Cardiac muscle cell (in vitro differentiated cells and primary cell): ENCODE measurements at places on chromosomes 16 and 17. TPM values are rescaled to one million over a fixed set of nuclear protein-coding genes. Genes with fewer than 3 reads are reported as not detected.

DNA sequence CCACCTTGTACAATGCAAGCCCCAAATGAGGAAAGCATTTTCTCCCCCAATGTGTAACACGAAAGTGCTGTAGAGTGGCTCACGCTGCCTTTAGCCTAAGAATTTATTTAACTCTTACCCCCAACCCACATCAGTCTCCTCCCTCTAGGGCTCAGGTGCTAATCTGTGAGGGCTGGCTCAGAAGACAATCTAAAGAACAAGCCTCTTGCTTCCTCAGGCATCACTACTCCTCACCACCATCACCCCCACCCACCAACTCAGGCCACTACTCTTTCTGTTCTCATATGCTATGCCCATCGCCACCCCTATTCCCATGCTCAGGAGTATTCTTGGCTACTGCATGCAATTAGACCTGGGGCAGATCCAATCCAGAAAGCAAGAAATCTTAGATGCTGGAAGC lies 3.9 kb upstream of the CCL2 start:
- no peak for DNase-seq

- DNase-seq: peak; percentile 47
These were observed 5.2 kb downstream of the KCNG4 start for GRCh38 chr16:84234321-84235241.

GRCh38 chr17:4003501-4004421 lies 39.5 kb upstream of the ATP2A3 start:
- DNase-seq: no peak

DNA sequence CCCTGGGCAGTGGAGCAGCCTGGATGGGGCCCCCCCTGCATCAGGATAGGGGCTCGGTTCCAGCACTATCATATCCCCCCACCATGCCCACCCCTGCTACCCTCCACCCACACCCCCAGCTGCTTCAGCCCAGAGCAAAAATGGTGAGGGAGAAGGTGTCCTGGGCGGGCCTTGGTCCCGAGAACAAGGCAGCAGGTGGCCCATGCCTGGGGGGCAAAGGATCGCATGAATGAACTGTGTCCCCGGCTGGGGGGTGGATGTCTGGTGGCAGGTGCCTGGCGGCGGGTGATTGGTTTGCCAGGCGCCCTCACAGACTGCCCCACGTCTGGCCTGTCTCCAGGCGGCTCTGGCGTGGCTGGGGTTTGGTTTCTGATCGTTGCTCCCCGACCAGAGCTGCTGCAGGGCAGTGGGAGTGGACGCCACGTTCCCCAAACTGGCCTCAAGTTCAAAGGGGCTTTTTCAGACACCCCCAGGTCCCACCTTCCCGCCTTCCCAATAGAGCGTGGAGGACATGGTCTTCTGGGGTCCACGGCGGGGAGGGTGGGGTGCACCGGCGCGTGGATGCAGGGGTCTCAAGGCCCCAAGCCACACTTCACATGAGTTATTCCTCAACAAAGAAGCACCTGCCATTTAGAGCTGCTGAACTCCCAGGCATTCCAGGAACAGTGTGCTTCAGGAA lies 12.6 kb downstream of the UTS2R start:
- DNase-seq: no peak

MT3 gene
- polyA plus RNA-seq: 1.0 TPM in 1 of 2 replicates, not detected in the other

GRCh38 chr17:1031711-1032110 lies 34.8 kb downstream of the TIMM22 start:
- DNase-seq: peak; percentile 72

DNA sequence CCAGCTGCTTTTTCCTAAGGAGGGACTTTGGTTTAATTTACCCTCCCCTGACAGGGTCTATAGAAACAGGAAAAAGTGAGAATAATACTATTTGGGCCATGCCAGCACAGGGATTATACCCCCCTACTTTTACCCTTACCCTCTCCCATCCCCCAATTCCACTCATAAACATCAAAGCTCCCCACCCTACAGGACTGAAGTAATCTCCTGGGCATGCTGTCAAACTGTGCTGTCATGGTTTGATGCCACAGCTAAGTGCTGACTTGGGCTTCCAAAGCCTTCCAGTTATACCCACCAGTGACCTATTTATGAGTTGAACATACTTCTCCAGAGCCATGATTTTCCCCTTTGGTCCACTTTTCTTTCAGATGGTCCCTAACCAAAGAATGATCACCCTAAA lies 12.8 kb downstream of the PHF12 start:
- no peak for DNase-seq

DNA sequence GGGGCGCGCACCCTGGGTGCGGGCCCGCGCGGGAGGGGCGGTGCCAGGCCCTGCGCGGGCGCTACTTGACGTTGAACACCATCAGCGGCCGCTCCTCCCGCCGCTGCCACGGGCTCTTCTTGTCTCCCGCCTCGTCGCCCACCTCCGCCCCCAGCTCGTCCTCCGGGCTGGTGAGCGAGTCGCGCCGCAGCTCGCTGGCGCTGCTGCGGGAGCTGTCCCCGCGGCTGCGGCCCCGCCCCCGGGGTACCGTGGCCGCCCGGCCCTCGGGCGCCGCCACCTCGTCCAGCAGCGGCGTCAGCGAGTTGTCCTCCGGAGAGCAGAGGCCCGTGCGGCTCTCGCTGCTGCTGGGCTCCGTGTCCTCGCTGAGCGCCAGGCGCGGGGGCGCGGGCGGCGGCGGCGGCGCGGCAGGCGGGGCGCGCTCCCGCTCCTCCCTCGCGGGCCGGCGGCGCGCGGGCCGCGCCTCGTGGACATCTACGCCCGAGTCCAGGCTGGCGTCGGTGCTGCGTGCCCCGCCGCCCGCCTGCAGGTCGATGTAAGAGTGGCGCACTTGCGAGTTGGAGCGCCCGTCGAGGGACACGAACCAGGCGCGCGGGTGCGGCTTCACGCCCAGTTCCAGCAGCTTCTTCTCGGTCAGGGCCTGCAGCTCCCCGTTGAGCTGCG lies 8.7 kb downstream of the GRN start:
- DNase-seq: peak; percentile 26

TP53TG3F gene
- polyA plus RNA-seq: not detected in 2 replicates

KRT33A gene
- polyA plus RNA-seq: not detected in 2 replicates

LITAFD gene
- polyA plus RNA-seq: 0.43 TPM in 1 of 2 replicates, not detected in the other

DNA sequence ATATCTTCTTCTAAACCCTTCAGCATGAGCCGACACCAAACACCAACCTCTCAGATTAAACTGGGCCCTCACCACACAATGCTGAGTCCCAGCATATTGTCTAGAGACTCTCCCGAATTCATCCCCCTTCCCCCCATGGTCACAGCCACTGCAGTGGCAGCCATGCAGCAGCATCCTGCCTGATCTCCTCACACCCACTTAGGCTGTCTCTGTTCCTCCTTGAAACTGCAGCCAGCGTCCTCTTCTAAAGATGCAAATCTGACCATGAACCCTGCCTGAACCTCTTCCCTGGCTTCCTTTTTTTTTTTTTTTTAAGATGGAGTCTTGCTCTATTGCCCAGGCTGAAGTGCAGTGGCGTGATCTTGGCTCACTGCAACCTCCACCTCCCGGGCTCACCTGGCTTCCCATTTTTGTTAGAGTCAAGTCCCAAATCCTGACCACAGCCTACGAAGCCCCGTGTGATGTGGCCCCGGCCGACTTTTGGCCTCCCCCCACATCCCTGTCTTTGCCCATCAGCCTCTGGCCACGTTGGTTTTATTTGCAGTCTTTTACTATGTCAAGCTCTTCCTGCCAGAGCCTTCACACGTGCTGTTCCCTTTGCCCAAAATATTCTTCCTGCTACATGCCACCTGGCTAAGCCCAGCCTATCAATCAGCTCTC lies 2.8 kb downstream of the FA2H start:
- DNase-seq: no peak

DNA sequence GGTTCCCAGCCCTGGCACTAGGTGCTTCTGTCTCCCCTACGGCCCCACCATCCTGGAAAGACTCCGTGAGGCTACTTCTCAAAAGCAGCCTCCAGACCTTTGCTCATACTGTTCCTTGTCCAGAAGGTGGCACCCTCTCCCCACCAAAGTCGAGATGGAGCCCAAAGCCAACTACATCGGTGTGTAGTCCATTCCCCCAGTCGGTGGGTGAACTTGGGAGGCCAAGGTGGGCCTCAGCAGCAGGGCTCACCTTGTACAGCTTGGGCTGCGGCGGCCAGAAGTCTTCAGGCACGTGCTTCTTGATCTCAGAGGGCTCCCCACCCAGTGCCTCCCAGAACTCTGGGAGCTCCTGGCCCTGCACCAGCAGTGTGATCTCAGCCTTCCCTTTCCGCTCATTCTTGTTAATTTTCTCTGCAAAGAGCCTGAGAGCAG lies 10.2 kb downstream of the FLII start:
- peak; percentile 83 for DNase-seq

GRCh38 chr16:1333149-1333812 lies at the start of gene BAIAP3:
Gene BAIAP3, plus strand, starts transcription at chr16:1333645. Its CDS starts 4,905 bp downstream, at chr16:1338550.
- DNase-seq: peak; percentile 52

GRCh38 chr17:19253112-19253511 lies 15.9 kb downstream of the EPN2 start:
- DNase-seq: no peak

IL17C gene
- not detected in 2 replicates for polyA plus RNA-seq

GRCh38 chr17:39009581-39010001 lies 42.4 kb upstream of the FBXO47 start:
- DNase-seq: no peak

GRCh38 chr16:65375651-65376050 lies 253.8 kb upstream of the CDH11 start:
- DNase-seq: no peak
